ENCODE measurements at places on chromosomes 5 and 9.

- DNase-seq, result peak; percentile 91
Measured at GRCh38 chr9:124869986-124870560, 8.1 kb downstream of the ARPC5L start.

- DNase-seq, result no peak
Measured at GRCh38 chr9:1047591-1048230, 2.4 kb upstream of the DMRT2 start.

- no peak for DNase-seq
Measured at GRCh38 chr5:143922718-143923117, 110.8 kb downstream of the HMHB1 start.

DNA sequence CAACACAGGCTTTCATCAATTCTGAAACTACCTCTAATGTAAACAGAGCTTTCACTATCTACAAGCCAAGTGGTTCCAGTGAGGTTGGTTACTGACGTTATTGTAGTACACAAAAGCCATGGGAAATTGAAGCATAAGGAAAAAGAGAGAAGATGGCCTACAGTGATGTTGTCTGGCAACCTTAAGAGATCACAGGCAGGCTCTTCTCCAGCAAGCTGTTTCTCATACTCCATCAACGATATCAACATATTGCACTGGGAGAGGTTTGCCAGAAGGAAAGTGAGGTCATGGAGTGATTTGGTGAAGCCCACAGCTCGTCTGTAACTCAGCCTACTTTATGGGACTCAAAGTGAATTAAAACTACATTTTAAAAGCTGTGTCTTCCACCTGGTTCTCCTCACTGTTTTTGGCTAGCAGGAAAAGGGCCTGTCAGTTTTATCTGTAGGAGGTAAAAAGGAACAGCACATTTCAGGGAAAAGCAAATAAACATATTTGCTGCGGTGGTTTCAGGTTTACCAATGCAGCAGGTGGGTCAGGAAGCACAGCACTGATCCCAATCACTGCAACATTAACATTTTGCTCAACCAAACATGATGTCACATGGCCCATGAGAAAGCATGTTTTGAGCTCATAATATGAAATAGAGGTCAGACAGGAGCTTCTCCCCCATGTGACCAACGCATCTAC is 72.9 kb downstream of the ARSB start:
- no peak for DNase-seq

DNA sequence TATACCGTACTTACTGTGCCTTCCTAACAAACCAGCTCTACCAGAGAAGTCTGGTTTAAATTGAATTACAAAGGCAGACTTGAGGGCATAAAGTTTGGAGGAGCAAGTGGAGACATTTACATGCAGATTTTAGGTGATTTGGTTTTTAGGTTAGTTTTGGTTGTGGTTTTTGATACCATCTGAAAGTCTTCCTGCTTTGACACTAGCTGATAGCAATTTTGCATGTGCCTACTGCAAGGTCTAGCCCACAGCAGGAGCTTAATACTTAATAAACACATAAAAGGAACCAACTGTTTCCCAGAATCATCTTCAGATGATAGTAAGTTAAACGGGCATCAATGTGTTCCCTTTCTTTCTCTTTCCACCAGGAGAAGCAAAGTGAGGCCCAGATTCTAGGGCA is 3.4 kb upstream of the ESM1 start:
- DNase-seq, result no peak
